Left ventricle myocardium superior (tissue), 1 donor: ENCODE measurements at places on chromosomes 4 and X.

GRCh38 chrX:133369065-133369464 is 46.2 kb downstream of the GPC4 start:
- DNase-seq = no peak

- DNase-seq = no peak
Observed at GRCh38 chrX:64338296-64338695, 57.0 kb downstream of the MTMR8 start.

DNA sequence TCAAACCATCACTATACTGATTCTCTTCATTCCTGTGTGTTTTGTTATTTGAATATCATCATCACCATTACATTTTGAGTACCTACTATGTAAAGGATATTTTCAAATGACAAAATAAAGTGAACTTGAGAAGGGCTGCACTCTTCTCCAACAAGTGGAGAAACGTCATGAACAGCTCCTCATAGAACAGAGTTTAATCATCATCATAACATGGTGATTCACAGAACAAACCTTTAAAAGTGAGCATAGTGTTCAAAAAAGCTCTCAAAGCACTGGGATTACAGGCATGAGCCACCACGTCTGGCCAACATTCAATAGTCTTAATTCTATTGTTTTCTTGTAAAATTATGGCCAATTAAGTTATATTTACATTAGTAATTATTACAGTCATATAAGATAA is 993.9 kb downstream of the PDHA2 start:
- no peak for DNase-seq

DNA sequence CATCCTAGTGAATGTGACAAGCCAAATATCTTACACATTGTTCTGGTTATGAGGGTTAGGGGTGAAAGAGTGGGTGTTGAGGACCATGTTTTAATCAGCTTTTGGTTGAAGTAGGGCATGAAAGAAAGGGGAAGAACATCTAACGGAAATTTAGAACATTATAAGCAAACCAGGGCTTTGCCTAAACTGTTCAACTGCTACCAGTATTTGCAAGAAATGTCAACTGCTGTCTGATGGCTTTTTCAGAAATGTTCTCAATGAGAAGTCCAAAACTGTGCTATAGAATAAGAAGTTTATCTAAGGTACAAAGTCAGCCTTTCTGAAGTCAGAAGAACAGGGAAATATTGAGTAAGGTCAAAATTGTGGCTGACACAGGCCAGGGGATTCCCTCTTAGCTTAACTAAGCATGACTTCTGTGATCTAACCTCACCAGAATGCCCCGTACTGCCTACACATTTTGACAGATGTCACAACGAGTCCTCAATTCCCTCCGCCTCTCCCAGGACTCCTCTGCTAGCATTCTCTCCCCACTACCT is 67.1 kb downstream of the DTHD1 start:
- DNase-seq = no peak

GRCh38 chr4:5707778-5708448 is 446 bp downstream of the EVC2 start:
- DNase-seq = no peak

DNA sequence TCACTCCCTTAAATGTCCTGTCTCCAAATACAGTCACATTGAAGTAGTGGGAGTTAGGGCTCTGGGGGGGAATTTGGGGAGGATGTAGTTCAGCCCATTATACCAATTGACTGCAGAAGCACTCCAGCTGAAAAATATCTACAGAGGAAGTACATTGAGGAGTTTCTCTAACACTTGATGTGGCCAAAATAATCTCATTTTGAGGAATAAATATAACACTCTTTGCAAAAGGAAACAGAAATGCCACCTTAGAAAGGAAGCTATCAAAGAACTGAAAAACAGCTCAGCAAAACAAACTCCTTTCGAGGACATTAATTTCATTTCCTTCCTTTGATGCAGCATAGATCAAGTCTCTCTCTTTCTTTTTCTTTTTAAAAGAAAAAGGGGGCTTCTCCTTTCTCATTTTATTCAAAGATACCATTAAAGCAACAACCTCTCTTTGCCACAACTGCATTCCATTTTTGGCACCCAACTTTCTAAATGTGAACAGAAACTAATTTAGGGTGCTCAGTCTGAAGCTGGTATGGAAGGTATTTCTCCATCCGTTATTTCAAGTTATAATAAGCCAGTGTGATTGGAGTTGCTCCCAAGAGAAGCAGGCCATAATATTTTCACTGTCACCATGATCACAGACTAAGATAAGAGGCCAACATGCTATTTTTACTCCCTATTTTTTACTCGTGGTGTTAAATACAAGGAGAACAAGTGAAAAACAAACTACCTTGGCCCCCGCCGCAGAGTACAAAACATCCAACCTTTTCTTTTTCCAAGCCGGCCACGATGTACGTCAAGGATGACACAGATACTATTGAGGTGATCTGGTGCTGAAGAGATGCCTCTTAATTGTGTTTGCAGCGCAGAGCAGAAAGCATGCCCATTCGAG is 230.4 kb upstream of the GATB start:
- peak; percentile 26 for DNase-seq

DNA sequence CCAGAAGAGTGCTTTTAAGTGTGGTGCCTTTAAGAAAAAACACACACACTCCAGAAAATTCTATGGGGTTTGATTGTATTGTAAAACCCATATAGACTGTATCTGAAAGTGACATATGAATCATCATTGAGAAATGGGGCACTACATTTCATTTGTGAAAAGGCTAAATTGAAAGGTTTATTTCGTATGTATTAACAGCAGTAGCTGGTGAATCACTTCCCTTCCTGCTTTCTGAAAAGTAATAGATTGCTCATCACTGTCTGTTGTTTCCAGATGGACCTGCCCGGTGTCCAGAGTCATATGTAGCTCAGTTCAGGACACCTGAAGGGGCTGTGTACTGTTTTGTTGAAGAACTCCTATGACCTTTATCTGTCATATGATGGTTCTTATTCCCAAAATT is 28.1 kb upstream of the HPRT1 start:
- no peak for DNase-seq

DNA sequence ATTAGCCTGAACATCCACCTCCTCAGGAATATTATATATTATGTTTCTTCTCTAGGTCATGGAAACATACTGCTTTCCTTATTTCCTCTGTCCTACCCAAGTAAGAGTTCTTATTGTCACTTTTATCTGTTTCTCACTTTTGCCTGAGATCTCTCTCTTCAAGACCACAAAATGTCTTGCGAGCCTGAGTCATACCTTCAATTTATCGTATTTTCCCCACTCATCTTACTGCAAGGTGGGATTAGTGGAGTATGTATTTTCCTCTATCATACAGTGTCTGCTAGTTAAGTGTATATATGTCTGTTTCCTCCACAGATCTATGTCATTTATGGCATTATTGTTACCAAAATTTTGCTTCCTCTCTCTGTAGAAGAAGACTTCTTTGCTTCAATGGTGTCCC is 124.5 kb downstream of the EIF4E start:
- no peak for DNase-seq

DNA sequence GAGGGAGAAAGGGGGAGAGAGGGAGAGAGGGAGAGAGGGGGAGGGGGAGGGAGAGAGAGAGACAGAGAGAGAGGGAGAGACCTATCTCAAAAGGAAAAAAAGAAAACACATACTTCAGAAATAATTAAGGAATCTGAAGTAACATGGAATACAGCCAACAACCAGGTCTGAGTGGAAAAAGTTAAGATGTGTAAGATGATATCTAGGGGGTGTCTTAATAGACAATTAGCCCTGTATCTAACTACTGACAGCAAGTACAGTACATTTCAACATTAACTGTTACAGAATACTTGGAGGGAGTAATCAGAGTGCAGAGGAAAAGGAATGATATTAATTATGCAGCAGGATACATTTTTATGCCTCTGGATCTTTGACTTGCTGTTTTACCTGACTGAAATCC is 22.4 kb downstream of the NUP54 start:
- DNase-seq = no peak
